ENCODE measurements at places on chromosomes 12 and 14. TPM values are rescaled to one million over a fixed set of nuclear protein-coding genes. Genes with fewer than 3 reads are reported as not detected.

The CCDC175 gene
- total RNA-seq = not detected

The PIWIL1 gene
- total RNA-seq = 0.05 TPM

The TRPV4 gene
- total RNA-seq = 0.09 TPM

The KLRB1 gene
- total RNA-seq = not detected

The SNX6 gene
- total RNA-seq = 71.4 TPM

The CATSPERB gene
- total RNA-seq = not detected

The TEDC1 gene
- 48.9 TPM for total RNA-seq

The KRT77 gene
- total RNA-seq = not detected

The EIF5 gene
- 233 TPM for total RNA-seq

The JPH4 gene
- total RNA-seq = 0.21 TPM

The KRT6B gene
- total RNA-seq = 0.07 TPM

The RTL1 gene
- 0.26 TPM for total RNA-seq

The CNTN1 gene
- total RNA-seq = 51.1 TPM

The IKZF4 gene
- total RNA-seq = 2.8 TPM

The PLEKHG7 gene
- not detected for total RNA-seq

The LYSET gene
- total RNA-seq = 35.2 TPM

The GLT1D1 gene
- not detected for total RNA-seq

The EFS gene
- not detected for total RNA-seq

The ACACB gene
- 15.9 TPM for total RNA-seq

The C14orf39 gene
- total RNA-seq = not detected

The TMEM30B gene
- 0.25 TPM for total RNA-seq

The FAM222A gene
- total RNA-seq = 4.6 TPM

The HCAR3 gene
- 0.08 TPM for total RNA-seq

The DLK1 gene
- total RNA-seq = 0.17 TPM

The GAS2L3 gene
- 7.5 TPM for total RNA-seq

The SOS2 gene
- 8.3 TPM for total RNA-seq

The GARIN6 gene
- total RNA-seq = not detected

The PHLDA1 gene
- total RNA-seq = 32.7 TPM

The PLXNC1 gene
- total RNA-seq = 0.12 TPM

The RIMKLB gene
- total RNA-seq = 20.3 TPM

The KRT86 gene
- 46.1 TPM for total RNA-seq

The MDM2 gene
- 65.9 TPM for total RNA-seq

The FAM181A gene
- not detected for total RNA-seq

The BEGAIN gene
- total RNA-seq = 6.5 TPM

The CPM gene
- 5.6 TPM for total RNA-seq

The GALNT6 gene
- 3.3 TPM for total RNA-seq

The PDE3A gene
- total RNA-seq = 2.9 TPM

The FGF23 gene
- not detected for total RNA-seq

The CIPC gene
- 8.5 TPM for total RNA-seq

The CEP290 gene
- 5.5 TPM for total RNA-seq

The ACSM4 gene
- total RNA-seq = not detected

The KCNC2 gene
- total RNA-seq = not detected

The FRMD6 gene
- total RNA-seq = 41.9 TPM

The KCNA1 gene
- total RNA-seq = not detected

The TAMALIN gene
- total RNA-seq = 1.0 TPM

The PLBD1 gene
- total RNA-seq = 4.6 TPM

The AQP2 gene
- not detected for total RNA-seq

The GDF11 gene
- total RNA-seq = 2.9 TPM

The KRT82 gene
- total RNA-seq = not detected

The TMEM132D gene
- total RNA-seq = not detected
